ENCODE measurements at places on chromosomes 16 and 17.

DNA sequence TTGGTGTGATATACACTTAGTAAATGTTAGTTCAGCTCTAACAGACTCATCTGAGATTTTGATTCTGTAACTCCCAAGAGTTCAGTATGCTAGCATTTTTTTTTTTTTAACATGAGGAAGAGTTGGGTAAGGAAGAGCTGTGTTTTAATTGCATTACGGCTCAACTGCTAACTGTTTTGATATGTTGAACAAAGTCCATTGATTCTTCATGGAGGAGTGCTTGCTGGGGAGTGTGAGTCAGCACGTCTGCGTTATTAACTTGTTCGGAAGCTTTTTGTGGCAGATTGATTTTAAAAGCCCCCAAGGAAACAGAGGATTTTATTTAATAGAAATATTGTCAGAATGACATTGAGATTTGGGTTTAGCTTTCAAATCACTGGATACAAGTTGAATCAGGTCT, 45.8 kb downstream of the PITPNC1 start:
- no peak for DNase-seq

GRCh38 chr16:55010492-55011160, 80.0 kb downstream of the IRX5 start:
- no peak for DNase-seq

GRCh38 chr17:65423346-65424140, 137.9 kb downstream of the AXIN2 start:
- no peak for DNase-seq

GRCh38 chr17:49487183-49487582, 7.9 kb upstream of the NGFR start:
- DNase-seq: no peak

DNA sequence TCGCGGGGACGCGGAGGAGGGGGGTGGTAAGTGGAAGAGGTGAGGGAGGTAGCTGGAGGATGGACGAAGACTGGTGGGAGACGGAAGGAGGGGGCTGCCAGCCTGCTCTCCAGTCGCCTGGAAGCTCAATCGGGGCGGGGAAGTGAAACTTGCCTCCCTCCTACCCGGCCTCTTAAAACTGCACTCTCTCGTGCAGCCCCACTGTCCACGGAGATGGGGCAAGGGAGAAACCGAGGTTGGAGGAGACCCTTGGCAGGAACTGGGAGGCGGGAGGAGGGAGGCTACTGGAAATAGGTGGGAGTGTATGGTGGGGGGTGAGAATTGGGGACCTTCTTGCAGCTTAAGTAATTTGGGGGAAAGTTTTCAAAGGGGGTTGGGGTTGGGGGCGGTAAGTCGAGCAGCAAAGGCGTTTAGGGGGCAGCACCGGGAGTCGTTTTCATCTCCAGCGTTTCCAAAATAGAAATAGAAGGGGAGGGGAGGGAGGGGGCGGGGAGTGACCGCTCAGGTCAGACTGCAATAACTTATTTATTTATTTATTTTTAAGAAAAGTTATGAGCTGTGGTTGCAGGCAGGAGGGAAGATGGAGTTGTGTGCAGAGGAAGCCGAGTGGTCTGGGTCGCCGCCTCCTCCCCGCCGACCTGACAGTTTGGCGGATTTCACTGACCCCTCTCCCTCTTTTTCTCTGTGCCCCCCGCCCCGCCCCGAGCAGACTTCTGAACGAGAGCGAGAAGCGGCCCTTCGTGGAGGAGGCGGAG, 1.4 kb downstream of the SOX9 start:
- no peak for DNase-seq

DNA sequence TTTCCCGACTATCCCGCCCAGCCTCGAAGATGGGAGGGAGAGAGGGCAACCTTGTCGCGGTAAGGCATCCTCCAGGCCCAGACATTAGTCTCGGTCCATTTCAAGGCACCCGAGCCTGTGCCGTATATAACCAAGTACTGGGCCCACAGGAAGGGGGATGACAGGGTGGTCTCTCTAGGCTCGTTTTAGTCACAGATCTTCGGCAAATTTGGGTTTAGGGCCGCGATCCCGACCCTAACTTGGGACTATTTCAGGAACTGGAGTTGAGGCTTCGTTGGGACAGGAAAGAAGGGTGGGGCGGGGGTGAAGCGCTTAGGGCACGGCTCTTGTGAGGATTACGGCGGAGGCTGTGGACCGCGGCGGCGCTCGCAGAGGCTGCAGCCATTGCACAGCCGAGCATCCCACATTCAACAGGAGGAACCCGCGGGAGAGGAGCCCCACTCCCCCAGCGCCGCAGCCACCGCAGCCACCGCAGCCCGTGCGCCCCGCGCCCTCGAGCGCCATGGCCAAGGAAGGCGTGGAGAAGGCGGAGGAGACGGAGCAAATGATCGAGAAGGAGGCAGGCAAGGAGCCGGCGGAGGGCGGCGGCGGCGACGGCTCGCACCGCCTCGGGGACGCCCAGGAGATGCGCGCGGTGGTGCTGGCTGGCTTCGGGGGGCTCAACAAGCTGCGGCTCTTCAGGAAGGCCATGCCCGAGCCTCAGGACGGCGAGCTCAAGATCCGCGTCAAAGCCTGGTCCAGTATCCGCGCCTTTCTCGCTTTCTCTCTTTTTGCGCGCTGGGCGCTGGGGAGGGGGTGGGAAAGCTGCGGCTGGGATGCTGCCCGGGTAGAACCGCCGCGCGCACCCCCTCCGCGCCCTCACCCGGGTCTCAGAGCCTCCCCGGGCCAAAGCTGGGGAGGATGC, at the start of gene VAT1L:
TSS of gene VAT1L (plus strand) at position 384 of the 904 bp plus-strand sequence. CDS start at position 503, 119 bp downstream.
- DNase-seq: no peak

DNA sequence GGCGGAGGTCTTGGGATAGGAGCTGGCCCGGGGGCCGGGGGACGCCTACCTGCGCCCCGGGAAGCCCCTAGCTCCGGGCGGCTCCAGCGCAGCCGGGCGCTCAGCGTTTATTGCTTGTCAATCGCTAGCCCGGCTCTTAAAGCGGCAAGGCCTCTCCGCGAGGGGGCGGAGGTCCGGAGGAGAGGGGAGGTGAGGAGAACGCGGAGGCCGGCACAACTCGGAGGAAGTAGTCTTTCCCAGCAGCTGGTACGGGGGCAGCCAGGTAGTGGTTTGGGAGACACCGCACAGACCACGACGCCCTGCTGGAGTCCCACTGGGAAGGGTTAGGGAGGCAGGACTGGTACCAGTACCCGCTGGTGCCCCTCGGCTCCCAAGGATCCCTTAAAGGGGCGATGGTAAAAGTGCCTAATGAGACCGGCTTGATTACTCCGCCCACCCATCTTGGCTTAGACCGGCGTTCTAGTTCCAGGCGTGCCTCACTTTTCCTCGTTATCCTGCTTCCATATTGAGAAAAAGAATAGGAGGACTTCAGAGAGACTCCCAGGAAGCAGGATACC, at the start of gene MPP2:
TSS of gene MPP2 (minus strand) at position 112 of the 557 bp plus-strand sequence. CDS start 3,076 bp downstream, outside the sequence.
- no peak for DNase-seq

GRCh38 chr16:23182679-23183542, at the start of gene SCNN1G:
SCNN1G (plus strand) TSS chr16:23182745; CDS start chr16:23186272, 3,527 bp downstream.
- no peak for DNase-seq

DNA sequence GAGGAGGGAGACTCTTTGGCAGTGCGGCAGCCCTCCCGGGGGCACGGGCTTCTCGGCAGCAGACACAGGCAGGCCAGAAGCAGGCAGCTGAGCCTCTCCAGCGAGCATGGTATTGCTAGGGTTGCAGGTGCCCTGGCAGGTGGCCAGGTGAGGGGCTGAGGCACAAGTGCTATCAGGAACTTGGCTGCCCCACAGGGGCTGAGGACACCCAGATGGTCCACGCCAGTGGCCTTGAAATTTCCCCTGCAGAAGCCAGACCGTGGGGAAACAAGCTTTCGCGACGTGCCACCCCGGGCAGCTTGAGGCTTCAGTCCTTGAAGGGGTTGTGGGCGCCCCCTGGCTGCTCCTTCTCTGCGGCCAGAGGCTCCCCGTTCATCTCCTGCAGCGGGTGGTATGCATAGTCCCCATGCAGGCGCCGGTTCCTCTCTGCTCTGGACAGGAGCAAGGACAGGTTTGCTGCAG, 8.5 kb downstream of the NAGPA start:
- no peak for DNase-seq

GRCh38 chr16:79756571-79756970, 156.0 kb upstream of the MAF start:
- DNase-seq: no peak

DNA sequence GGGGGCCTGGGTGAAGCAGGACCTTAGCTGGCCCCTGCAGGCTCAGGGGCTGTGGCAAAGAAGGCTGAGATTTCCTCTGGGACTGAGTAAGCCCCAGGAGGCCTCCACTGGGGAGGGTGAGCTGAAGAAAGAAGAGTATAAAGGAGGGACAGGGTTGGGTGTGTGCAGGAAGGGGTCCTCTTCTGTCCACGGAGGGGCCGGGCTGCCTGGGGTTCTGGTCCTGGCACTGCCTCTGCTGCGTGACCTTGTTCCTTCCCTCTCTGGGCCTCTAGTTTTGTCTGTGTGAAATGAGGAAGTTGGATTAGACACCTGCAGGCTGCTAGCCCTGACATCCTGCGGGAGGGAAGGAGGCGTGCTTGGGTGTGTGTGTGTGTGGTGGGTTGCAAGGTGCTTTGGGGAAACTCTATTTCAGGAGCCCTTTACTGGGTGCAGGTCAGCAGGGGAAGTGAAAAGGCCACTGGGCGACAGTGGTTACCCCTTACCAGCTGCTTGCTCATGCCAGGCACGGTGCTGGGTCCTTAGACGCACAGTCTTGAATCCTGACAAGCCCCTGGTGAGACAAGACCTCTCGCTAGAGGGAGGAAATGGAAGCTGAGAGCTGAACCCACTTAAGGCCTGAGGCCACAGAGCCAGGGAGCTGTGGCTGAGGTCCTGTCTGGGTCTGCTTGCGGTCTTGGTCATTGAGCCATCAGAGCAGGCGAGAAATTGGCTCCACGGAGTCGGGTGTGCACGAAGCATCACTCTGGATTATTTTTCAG, 60.7 kb downstream of the OR1D5 start:
- no peak for DNase-seq

DNA sequence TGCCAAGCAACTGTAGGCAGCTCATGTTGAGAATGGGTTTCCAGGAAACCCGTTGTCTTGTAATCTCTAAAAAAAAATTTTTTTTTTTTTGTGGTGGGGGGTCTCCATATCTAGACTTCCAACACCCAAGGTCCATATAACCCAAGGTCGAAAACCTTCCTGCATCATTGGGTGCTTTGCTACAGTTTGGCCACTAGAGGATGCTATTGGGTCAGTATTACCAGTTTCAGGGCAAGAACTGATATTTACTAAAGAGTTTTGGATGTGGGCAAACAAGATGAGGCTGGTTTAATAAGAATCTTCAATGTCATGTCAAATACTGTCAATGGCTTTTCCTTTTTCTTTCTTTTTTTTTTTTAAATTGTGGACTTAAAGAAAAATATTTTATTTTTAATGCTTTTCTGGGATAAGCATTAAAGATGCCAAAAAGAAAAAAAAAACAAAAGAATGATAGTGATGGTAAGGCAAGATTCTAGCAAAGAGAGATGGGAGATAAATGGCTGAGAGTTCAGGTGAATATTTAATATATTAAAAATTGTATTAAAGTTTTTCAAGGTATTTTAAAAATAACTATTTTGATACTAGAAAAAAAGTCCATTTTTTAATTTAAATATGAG, 62.2 kb downstream of the DHRS7C start:
- DNase-seq: no peak

DNA sequence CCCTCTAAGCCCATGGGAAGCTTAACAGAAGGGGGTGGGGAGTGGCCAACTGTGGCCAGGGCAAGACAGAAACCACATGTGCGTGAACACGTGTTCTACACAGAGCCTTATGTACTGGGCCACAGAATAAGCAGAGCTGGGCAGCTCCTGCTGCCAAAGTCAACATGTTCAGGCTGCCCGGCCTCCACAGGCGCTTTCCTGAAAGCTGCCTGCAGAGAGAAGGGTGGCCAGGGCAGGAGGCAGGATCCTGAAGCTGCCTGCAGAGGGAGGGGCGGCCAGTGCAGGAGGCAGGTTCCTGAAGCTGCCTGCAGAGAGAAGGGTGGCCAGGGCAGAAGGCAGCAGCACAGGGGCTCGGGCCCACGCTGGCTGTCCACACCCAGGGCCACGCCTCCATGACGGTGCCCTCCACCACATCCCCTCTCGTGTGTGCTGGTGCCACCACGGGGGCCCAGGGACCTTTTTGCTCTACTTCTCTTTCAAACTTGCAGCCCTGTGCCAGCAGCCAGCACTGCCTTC, 79.5 kb downstream of the ANKRD11 start:
- DNase-seq: no peak

DNA sequence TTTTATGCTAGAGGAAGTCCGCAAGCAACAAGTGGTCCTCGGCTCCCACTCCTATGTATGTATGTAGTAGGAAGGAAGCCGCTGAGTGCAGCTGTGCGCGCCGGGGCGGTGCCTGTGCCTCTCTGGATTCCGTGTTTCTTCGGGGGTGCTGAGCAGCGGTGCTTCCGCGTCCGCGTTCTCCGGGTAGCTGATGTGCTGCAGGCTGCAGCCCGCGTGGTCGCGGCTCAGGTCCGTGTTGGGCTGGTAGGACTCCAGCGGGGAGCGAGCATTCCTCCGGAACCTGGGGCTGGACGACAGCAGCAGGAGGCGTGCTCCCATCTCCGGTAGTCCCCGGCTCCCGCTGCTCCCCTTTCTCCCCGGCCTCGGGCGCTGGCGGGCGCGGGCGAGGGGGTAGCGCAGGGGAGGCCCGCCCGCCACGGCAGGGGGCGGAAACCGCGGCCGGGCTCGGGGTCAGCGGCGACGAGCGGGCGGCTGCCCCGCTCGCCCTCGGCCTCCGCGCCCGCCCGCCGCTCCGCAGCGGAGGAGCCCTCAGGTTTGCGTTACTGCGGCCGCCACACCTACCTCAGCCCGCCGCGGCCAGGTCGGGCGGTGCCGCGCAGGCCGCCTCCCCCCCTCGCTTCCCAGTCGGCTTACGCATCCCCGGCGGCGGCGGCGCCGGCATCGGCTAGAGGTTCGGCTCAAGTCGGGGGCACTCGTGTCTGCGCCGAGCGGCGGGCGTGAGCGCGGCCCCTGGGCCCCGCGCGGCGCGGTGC, 487 bp downstream of the C17orf67 start:
- DNase-seq: no peak

DNA sequence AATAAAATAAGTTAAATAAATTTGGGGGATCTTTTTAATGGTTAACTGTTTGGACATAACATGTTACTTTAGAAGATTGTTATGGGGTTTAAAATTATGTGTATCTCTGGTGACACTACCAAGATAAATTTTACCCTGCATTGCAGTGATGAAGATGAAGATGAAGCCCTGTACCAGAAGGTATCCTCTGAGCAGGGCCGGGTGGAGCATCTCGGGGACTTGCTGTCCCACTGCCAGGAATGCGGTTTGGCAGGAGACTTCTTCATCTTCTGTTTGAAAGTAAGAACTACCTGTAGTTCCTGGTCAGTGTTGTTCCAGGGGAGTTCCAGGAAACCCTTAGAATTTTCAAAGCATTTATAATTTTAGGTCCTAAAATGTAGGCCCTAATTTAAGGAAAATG, 64.0 kb downstream of the TANGO6 start:
- no peak for DNase-seq

- DNase-seq: no peak
Observed at GRCh38 chr16:88899901-88900661, 33.6 kb upstream of the PABPN1L start.

- DNase-seq: no peak
Observed at GRCh38 chr16:9039210-9039609, 52.2 kb upstream of the HAPSTR1 start.

GRCh38 chr17:64024215-64024654, 3.8 kb upstream of the ICAM2 start:
- no peak for DNase-seq

GRCh38 chr17:42193969-42194899, at the start of gene GHDC:
GHDC (minus strand) TSS chr17:42194494; CDS start chr17:42193581, 913 bp downstream.
- no peak for DNase-seq
